Stimulated activated CD4-positive, alpha-beta T cell treated with anti-CD3 and anti-CD28 coated beads, Interleukin-2, amount 100 ng/mL, for 4 hours (primary cell): ENCODE measurements at places on chromosomes 2 and 18.

GRCh38 chr2:176122683-176123410 is at the start of gene HOXD9:
TSS of gene HOXD9 (plus strand) at chr2:176122719. CDS start at chr2:176122769, 50 bp downstream.
- DNase-seq: no peak

GRCh38 chr2:115460008-115460407 is 1017.6 kb downstream of the DPP10 start:
- DNase-seq: no peak

DNA sequence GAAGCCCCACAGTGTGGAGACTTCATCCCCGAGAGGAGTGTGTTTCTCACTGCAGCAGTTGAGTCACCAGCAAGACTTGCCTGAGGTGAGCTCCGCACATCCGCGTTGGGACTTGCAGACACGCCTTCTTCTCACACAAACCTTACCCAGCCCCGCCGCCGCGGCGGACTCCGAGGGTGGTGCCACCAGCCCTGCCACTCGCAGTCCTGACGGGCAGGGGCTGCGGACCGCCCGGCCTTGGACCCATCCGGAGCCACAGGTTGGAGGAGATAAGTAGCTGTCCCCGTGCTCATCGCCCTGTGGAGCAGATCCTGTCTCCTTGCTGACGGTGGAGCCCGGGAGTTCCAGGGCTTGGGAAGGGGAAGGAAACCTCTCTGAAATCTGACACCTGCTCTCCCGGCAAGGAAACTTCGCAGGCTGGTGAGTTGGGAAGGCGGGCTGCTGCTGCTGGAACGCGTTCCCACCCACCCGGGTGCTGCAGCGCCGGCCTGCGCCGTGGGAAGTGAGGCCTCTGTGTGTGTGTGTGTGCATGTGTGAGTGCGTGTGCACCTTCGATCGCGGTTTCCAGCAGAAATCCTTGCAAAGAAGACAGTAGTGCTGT is at the start of gene RAB27B:
Gene RAB27B, plus strand, starts transcription at position 197 of the 601 bp plus-strand sequence. CDS start 49,109 bp downstream, outside the sequence.
- DNase-seq: peak; percentile 57

- DNase-seq: no peak
Measured at GRCh38 chr2:39550701-39551285, 113.7 kb upstream of the MAP4K3 start.

GRCh38 chr18:31607384-31607783 is 15.7 kb downstream of the TTR start:
- DNase-seq: no peak

DNA sequence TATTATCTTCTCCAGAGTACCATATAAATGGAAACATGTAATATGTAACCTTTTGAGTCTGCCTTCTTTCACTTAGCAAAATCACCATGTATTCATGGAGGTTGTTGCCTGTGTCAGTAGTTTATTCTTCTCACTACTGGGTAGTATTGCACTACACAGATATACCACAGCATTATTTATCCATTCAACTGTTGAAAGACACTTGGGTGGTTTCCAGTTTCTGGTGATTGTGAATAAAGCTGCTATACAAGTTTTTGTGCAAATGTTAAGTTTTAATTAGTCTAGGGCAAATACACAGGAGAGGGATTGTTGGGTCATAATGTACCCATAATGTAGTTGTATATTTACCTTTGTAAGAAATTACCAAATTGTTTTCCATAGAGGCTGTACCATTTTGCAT is 29.6 kb upstream of the RPRD1A start:
- DNase-seq: no peak

GRCh38 chr2:241542278-241542605 is 16.3 kb upstream of the BOK start:
- no peak for DNase-seq

DNA sequence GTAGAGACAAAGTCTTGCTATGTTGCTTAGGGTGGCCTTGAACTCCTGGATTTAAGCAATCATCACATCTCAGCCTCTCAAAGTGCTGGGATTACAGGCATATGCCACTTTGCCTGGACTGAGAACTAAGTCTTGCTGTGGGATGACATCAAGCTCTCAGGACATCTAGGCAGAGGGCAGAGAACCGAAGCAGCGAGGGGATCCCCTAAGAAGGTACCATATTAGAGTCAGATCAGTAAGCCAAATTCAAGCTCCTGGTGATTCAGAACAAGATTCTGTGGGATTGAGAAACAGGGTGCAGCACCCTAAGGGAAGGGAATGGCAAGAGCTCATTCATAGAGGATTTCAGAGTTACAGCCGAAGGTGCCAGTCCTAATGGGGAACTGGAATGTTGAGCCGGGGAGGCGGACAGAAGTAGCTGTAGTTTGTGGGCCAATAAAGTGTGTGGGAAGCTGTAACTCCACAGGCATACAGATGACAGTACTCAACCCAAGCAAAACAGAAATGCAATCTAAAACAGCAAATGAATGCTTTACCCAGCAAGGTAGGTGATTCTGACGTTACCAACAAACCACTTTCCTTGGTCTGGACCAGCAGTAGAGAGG is 30.9 kb downstream of the EPHA4 start:
- DNase-seq: no peak

- DNase-seq: no peak
Measured at GRCh38 chr2:46888421-46888952, 27.1 kb downstream of the MCFD2 start.

DNA sequence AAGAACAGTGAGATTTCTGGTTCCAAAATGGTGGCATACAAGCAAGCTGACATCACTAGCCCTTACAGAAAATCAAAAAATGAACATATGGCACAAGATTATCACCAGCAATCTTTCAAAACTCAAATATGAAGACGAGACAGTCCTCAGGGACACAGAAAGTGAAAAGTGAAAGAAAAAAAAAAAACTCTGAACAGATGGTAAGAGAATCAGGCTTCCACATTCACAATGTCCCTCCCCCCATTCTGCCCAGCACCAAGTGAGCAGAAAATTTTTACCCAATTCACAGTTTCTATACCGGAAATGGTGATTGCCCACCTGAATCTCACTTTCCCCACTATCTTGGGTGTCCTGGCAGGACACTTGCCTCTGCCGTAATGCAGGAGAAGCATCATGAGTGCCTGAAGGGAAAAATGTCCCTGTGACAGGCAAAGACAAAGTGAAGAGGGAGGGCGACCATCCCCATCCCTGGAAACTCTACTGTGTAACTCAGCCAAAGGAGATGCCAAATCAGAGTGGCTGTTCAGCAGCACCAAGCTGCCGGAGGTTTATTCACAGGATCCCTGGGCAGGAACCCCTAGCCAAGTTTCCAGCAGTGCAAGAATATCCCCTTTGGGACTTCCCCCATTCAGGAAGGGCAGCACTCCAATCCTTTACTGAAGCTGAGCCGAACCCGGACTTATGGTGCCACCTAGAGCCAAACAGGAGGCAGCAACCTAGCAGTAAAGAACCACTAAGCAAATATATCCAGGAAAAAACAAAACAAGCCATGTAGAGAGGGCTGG is 312.2 kb downstream of the LRATD1 start:
- no peak for DNase-seq

DNA sequence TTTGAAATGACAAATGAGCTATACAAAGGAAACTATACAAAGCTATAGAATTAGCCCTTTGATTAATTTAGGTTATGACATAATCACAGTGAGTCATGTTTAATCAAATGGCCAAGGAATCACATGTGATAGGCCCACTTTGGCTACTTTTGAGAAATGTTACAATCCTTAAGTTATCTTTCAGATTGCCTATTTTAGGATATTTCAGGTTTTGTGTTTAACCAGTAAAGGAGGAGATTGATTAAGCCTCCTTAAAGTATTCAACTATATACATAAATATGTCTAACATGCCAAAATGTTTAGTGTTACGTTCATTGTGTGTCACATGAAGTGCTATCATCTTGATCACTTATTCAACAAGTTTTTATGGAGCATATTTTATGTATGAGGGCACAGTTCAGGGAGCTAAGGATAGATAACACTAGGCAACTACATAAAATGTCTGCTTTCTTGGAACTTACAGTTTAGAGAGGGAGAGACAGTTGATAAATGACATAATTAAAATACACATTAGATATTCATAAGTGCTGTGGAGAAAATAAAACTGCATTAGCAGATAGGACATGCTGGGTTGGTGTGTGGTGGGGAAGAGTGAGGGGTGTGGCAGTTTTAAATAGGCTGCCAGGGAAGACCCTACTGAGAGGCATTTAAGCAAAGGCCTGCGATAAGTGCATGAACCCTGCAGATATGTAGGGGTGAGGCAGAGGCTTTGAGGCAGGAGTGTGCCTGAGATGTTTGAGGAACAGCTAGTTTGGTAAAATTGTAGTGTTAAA is 77.2 kb downstream of the LTBP1 start:
- no peak for DNase-seq

GRCh38 chr18:31973929-31974546 is 31.1 kb upstream of the TRAPPC8 start:
- DNase-seq: no peak

DNA sequence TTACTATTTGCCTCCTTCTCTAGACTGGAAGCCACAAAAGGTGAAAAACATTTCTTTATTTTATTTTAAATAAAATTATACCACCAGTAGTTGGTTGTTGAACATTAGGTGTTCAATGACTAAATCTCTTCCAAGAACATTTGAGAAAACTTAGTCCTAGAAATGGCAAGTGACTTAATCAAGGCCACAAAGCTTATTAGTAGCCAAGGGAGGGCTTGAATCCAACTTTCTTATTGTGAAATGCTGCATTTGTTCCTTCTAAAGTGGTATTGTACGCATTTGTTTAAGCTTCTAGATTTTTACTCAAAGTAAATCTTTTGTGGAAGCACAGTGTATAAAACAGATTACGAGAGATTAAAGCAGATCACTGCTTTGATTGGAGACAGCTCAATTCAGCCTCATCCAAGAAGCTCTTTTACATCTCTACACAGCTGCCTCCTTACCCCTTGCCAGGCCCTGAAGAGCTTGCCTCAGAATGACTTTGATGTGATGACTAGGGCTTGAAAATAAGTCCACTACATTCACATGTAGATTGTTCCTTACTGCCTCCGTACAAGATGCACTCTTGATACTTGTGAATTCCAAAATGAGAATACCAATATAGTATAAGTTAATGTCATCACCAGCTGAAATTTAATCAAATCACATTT is 244.8 kb downstream of the XIRP2 start:
- no peak for DNase-seq

- no peak for DNase-seq
Measured at GRCh38 chr2:199903111-199903510, 8.0 kb upstream of the C2orf69 start.

DNA sequence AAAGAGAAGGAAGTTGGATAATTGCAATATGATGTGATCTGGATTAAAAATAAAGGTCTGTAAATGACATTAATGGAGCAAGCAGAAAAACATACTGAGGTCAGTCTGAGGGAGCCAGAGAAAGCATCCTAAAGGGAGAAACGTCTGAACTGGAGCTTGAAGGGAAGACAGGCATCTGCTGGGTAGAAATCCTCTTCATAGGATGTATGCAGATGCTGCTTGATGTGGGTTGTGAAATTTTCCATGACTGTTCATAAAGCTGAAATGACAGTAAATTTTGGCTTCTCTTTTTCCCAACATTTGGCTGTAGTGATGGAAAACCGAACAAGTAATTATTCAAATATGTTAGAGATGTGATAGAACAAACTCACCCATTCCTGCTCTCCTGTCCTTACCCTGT is 287.6 kb downstream of the CAMKMT start:
- DNase-seq: no peak

DNA sequence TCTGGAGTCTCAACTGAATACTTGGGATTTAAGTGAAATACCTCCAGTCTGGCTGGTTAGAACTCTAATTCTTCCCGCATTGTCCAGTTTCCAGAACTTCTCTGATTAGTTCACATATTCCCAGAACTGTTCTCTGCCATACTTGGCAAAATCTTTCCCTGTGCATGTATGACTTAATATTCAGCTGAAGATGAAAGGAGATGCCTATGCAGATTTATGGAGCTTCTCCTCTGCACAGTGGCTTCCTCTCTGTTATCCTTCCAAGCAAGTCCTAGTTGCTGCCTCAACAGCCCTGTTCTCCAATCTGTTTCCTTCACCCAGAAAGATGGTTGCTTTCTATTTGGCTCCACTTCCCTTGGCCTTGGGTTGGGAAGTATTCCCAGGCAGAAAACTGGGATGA is 155.4 kb upstream of the GATA6 start:
- DNase-seq: no peak

GRCh38 chr2:152405206-152406118 is 70.5 kb downstream of the FMNL2 start:
- DNase-seq: no peak

- no peak for DNase-seq
Measured at GRCh38 chr2:72893594-72894319, 6.5 kb downstream of the SPR start.

DNA sequence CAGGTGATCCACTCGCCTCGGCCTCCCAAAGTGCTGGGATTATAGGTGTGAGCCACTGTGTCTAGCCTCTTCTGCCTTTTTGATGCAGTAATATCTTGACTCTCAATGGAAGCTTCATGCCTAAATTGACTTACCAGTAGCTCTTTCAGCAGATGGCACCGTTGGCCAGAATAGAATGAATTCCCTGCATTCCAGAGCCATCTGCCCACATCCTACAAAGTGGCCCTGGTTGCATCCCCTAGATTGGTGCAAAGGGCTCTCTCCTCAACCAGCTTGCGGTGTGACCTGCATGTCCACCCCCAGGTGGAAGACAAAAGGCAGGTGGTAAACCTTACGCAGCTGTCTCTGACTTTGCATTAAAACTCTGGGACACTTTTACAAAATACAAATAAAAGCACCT is 4.4 kb upstream of the PARD6G start:
- DNase-seq: no peak

GRCh38 chr2:66456183-66457041 is 21.5 kb downstream of the MEIS1 start:
- DNase-seq: no peak

- no peak for DNase-seq
Measured at GRCh38 chr2:101349893-101350662, 37.2 kb downstream of the CREG2 start.

- no peak for DNase-seq
Measured at GRCh38 chr2:78992451-78992806, 33.1 kb upstream of the REG3G start.

DNA sequence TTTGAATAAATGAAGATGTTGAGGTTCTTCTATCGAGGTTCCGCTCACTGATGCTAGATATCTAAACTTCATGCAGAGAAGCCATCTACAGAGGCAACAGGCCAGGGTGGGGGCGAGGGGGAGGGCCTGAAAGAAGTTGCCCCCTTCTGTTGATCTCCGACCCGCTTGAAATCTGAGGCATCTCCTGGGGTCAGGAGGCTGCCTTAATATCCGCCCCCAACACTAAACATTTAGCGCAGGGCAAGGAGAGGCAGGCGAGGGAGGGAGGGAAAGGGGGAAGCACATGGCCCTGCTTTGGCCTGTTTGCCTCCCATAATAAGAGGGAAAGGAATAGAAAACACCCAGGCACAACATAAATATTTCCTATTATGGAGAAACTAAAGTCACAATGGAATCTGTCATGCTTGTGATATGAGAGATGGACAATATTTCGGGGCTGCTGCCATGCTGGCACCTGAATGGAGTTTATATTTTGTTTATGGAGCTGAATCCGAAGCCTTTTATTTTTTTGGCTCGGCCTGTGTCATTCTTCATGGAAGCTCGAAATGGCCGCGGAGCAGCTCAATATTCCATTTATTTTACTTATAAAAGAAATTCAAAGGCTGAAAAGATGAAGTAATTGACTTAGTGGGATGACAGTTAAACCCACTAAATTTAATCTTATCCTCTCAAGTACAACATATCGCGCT is 221.1 kb downstream of the INSIG2 start:
- no peak for DNase-seq

- DNase-seq: peak; percentile 47
Measured at GRCh38 chr2:219119422-219120043, 41.1 kb downstream of the NHEJ1 start.

- no peak for DNase-seq
Measured at GRCh38 chr2:235494716-235495372, 1.0 kb downstream of the AGAP1 start.

GRCh38 chr2:71466301-71467179 is 13.2 kb downstream of the DYSF start:
- DNase-seq: no peak
